ENCODE measurements at places on chromosomes 11 and 22.

GRCh38 chr22:32480238-32480637 lies 5.6 kb downstream of the FBXO7 start:
- DNase-seq: no peak

DNA sequence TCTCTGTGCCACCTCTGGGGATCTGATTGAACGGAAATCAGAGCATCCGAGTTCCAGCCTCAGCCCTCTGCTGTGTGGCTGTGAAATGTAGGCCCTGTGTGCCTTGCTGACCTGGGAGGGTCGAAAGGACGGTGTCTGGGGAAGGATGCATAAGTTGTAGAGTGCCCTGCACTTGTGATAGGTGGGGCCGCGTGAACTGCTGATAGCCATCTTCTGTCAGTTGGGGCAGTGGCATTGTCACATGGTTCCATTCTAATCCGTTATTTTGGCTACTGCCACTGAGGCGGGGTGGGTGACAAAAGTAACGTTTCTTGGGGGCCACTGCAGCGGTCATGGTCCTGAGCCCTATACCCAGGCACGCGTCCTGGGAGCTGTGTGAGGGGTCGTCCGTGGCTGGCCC lies 63.4 kb downstream of the LRP5 start:
- no peak for DNase-seq

GRCh38 chr11:30150425-30150824 lies 80.4 kb upstream of the FSHB start:
- DNase-seq: no peak

GRCh38 chr22:46350121-46350520 lies 14.6 kb downstream of the TRMU start:
- DNase-seq: no peak

GRCh38 chr11:2538951-2539350 lies 94.1 kb downstream of the KCNQ1 start:
- DNase-seq: no peak

GRCh38 chr11:73242251-73243092 lies 24.4 kb downstream of the P2RY2 start:
- DNase-seq: peak; percentile 68

GRCh38 chr11:118415739-118416068 lies 14.3 kb downstream of the ATP5MG start:
- no peak for DNase-seq

GRCh38 chr11:46918083-46918787 lies at the start of gene LRP4:
Gene LRP4, minus strand, starts transcription at chr11:46918550. Its CDS starts 171 bp downstream, at chr11:46918379.
- peak; percentile 25 for DNase-seq

GRCh38 chr11:131671734-131672133 lies 301.3 kb downstream of the NTM start:
- no peak for DNase-seq

- no peak for DNase-seq
Measured at GRCh38 chr22:36149441-36149840, 11.1 kb downstream of the APOL3 start.

GRCh38 chr22:36982136-36982535 lies 37.1 kb downstream of the TST start:
- DNase-seq: no peak

GRCh38 chr11:74132833-74133232 lies 38.0 kb downstream of the C2CD3 start:
- no peak for DNase-seq

DNA sequence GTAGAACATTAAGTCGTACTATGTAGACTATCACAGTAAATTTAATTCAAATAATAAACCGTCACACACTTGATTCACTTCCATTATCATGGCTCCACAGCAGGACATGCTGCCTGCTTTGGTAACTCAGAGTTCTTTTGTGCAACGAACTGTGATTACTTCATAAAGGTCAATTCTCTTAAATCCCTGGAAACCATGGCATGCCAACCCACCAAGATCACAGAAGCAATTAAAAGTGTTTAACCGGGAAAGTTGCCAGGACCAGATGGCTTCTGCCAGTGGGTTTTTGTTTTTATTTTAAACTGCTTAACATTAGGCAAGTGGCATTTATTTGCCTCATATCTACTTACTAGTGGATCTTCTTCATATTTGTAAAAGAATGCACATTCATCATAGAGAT lies 1162.1 kb downstream of the DLG2 start:
- DNase-seq: no peak

DNA sequence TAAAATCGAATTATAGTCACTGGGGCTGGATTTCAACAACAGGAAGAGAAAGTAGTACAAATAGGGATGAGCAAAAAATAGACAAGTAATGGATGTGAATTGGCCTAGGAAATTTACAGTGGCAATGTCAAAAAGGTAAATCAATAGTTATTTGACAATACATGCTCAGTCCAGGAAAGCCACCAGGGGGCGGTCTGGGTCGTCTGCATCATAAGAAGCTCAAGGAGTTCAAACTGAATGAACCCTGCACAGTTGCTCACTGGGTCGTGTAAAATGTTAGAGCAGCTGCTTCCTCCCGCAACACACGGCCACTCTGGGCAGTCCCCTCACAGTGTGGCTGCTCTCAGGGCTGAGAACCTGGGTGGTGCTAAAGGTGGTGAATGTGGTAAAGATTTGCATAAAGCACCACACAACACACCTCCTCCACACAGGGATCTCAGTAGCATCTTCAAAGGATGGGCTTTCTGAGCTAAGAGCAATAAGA lies 85.9 kb downstream of the ZNF280B start:
- peak; percentile 5 for DNase-seq

- DNase-seq: peak; percentile 64
Measured at GRCh38 chr11:11028017-11028692, 170.3 kb upstream of the ZBED5 start.

DNA sequence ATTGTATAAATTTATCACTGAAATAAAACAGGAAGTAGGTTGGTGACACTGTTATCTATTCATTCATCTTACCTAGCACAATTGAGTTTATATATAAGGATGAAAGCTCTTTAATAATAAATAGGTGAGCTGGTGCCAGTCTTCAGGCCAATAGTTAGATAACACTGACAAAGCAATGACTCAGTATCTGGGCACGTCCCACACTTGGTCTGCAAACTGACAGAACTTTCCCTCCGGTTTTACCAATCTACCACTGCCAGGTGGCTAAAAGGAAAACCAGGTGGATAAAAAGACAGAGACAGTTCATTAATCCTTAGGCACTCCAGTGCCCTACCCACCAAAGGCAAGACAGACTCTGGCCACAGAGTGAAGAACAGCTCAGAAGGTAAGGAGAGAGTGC lies 17.6 kb downstream of the DDB1 start:
- DNase-seq: no peak

- no peak for DNase-seq
Measured at GRCh38 chr11:13701506-13701905, 33.0 kb downstream of the FAR1 start.

- no peak for DNase-seq
Measured at GRCh38 chr22:27293721-27294445, 507.7 kb downstream of the MN1 start.

- no peak for DNase-seq
Measured at GRCh38 chr11:115676768-115677167, 172.6 kb upstream of the CADM1 start.

DNA sequence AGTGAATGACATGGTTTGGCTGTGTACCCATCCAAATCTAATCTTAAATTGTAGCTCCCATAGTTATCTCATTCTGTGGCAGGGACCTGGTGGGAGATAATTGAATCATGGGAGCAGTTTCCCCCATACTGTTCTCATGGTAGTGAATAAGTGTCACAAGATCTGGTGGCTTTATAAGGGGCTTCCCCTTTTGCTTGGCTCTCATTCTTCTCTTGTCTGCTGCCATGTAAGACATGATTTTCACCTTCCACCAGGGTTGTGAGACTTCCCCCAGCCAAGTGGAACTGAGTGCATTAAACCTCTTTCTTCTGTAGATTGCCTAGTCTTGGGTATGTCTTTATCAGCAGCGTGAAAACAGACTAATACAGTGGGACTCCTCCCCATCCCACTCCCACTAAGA lies 11.1 kb downstream of the OR5A2 start:
- DNase-seq: no peak

- DNase-seq: no peak
Measured at GRCh38 chr11:95977534-95978174, 53.7 kb upstream of the MTMR2 start.

DNA sequence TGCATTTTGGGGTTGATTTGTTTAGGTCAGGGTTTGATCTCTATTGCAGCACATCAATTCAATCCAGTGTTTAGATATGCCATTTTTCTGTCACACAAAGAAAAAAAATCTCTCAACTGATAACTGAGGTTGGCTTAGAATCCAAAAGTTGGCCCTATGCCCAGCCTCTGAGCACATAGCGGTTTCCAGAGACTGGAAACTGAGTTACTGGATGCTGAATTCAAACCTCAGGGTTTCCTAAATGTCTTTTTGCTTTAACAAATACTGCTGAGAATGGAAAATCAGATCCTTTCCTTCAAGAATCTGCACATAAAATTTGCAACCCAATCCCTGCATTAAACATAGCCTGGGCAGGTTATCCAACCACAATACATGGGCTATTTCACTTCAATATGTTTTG lies 4.0 kb downstream of the P4HA3 start:
- DNase-seq: no peak

GRCh38 chr11:63929616-63930015 lies 9.2 kb upstream of the NAA40 start:
- DNase-seq: no peak

DNA sequence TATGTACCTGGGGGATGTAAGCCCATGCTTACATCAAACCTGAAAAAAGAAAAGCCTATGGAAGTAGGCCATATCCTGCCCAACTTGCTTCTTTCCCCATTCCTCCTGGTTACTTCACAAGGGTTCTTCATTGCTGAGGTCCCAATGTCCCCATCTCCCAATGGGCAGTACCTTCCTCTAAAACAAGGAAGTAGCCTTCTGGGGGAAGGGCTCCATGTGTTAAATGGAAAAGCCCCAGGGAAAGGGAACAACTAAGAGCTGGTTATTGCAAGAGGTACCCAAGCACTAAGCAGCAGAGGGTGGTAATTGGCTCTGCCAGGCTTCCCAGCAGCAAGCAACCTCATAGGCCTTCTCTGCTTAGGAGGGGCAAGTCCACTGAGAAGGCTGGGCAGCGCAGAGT lies 11.3 kb downstream of the TMEM216 start:
- no peak for DNase-seq

- DNase-seq: no peak
Measured at GRCh38 chr11:9774591-9775397, 110.9 kb downstream of the SWAP70 start.

GRCh38 chr11:67354075-67355022 lies 1.0 kb upstream of the POLD4 start:
- DNase-seq: no peak

GRCh38 chr22:24457894-24458420 lies 30.6 kb downstream of the ADORA2A start:
- no peak for DNase-seq

DNA sequence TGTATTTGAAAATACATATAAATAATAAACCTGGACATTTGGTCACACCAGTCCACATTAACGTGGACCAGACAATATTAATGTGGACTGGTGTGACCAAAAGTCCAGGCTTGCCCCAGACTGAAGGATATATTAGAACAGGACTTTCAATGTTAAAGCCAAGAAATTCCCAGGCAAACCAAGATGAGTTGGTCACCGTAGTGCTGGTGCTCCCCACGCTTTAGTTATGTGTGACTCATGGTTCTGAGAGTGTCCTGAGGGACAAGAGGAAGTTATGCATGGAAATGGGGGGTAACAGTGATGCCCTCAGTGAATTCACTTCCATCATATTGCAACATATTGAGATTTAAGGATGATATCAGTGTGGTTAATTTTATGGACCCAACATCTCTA lies 31.4 kb downstream of the POU2AF1 start:
- DNase-seq: no peak

DNA sequence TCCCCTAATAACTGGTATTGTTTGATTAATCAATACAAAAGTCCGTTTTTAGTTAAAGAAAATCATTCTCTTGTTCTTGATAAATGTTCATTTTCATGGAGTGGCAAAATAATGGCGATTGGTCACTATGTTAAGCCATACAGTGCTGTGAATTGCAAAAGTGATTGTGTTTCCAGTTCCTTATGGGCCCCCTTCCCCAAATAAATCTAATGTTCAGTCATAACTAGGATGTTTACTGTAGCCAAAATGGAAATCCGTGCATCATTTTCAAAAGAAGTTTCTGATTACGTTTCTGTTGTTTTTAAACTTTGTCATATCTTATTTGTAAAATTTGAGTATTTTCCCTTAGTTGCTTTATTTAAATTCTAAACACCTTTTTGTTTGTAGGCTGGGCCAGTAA lies 845 bp downstream of the RBM7 start:
- DNase-seq: no peak

GRCh38 chr22:35311551-35311999 lies 11.9 kb downstream of the TOM1 start:
- no peak for DNase-seq

DNA sequence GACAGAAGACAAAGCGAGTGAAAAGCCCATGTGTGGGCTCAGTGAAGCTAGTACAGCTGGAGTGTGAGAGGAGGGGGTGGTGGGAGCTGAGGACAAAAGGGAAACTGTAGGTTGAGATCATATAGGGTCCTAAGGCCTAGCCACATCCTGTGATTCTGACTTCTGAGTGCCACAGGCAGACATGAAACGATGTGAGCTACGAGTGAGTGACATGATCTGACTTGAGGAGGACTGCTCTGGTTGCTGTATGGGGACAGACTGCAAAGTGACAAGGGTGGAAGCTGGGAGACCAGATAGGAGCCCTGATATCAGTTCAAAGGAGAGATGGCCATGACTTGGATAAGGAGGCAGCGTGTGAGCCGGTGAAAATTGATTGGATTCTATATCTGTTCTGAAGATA lies 85.4 kb downstream of the MICAL2 start:
- DNase-seq: peak; percentile 33

DNA sequence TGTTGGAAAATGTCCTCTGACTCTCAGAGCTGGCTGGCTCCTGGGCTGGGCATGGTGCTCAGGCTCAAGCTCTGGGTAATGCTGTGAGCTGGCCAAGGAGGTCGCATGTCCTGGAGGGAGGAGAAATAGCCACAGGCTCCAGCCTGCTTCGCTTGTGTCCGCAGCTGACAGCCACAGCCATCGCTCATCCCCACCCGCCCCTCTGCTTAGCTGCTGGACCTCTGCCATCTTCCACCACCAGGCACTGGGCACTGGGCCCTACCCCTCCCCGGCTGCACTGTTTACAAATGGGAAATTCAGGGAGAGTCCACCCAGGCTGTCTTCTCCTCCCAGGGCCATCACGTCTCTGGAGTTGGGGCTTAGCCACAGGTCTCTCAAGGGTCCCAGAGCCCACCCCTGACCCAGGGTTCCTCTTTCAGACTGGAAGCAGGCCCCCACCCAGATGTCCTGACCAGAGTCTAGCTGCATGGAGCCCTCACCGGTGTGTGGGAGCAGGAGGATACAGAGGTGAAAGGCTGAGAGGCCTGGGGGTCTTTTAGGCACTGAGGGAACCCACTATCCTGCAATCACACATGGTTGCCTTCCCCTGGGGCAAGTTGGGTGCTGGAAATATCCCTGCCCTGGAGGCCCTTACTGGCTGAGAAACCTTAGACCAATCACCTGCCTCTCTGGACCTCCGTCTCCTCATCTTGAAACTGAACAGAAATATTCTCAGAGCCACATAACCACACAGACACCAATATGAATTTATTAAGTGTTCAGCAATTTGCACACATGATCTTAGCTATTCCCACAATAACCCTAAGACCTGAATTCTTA lies 62.7 kb downstream of the CD82 start:
- DNase-seq: no peak

- DNase-seq: no peak
Measured at GRCh38 chr11:107840129-107840484, 18.5 kb downstream of the SLC35F2 start.

Data from stimulated activated CD4-positive, alpha-beta T cell treated with anti-CD3 and anti-CD28 coated beads, TNF-alpha, amount 100 ng/mL, for 1 hour (primary cell).